ENCODE measurements at places on chromosomes 7 and 10.

DNA sequence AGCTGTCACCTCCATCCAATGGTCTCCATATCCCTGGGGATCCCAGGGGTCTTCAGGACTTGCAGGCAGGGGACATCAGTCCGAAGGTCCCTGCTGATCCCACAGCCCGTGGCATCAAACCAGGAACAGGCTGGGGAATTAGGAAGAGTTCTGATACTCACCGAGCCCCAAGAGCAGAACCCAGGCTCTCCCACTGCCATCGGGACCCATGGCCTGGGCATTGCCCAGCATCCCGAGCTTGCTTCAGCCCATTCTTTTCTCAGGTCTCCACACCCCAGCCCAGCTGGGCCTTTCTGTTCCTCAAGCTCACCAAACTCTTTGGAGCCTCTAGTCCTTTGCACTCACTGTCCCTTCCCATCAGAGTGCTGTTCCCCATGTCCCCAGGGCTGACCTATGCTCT lies 280.9 kb downstream of the GRID1 start:
- no peak for DNase-seq

GRCh38 chr10:116676118-116676517 lies 55.4 kb downstream of the PNLIPRP2 start:
- no peak for DNase-seq

DNA sequence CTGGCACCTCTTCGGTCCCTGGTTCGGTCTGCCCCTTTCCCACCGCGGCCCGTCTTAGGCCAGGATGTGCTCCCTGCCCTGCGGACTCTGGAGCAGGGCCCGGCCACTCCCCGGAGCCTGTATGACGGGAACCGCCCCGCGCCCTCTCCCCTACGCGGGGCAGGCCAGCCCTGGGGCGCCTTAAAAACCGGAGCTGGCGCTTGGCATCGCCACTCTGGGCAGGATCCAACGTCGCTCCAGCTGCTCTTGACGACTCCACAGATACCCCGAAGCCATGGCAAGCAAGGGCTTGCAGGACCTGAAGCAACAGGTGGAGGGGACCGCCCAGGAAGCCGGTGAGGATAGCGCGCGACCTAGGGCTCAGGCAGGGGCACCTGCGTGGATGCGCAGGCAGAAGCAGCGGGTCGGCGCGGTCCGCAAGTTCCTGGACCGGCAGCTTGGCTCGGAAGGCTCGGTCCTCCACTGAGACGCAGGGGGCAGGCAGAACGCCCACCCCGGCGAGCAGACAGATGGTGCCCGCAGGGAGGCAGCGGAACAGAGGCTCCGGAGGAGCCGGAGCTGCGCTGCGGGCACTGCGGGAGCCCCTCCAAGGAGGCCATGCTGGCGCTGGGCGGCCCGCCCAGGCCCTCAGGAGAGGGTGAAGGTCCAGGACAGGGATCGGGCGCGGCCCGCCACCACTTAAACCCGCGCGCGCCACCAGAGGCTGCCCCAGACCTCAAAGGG lies at the start of gene ADIRF:
Gene ADIRF, plus strand, starts transcription at position 212 of the 723 bp plus-strand sequence. Its CDS starts 63 bp downstream, at position 275.
- no peak for DNase-seq

DNA sequence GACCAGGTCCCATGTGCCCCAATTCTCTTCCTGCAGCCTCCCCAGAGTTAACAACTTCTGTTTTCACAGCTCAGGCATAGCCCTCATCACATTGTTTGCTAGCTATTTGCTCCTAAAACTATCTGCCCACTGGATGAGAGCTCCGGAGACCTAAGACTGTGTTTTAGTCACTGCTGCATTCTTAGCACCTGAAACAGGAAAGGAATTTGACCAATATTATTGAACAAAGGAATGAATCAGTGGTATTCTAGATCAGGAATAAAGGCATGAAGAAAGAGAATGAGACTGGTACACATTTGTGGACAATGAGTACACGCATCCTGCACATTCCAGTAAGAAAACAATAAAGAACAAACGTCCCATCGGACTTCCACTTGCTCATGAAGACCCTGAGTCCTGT lies 54.8 kb downstream of the PPP1R17 start:
- no peak for DNase-seq

DNA sequence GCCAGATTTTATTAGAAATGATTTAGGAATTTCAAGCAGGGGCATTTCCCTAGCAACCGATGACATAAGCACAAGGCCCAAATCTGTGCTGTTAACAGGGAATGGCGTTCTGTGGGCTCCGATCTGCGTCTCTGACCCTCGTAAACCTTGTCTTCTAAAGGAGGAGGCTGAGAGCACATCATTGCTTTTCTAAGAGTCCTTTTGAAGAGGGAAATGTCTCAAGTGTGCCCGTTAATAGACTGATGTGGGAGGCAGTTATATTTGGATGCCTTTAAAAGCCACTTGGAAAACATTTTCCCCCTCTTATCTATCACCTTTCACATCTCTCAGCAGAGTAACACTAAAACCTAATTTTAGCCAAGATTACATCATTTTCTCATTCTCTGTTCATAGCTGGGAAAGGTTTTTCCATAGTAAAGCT lies 424.1 kb upstream of the GALNT17 start:
- no peak for DNase-seq

DNA sequence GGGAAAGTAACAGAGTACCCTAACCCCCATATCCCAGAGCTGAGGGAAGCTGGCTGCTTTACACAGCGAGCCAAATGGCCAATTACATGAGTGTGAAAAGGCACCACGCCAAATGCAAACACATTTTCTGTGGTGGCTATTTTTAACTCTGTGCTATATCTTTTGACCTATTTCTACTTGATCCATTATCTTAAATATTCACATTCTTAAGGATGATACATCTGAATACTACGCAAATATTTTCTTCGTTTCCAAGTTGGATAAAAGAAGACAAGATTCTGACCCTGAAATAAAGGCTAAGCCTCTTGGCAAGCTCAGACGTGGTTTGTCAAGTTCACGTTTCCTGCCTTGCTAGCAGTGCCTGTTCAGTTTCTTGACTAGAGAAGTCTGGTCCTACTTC lies 146.7 kb upstream of the TMEM196 start:
- DNase-seq: no peak

DNA sequence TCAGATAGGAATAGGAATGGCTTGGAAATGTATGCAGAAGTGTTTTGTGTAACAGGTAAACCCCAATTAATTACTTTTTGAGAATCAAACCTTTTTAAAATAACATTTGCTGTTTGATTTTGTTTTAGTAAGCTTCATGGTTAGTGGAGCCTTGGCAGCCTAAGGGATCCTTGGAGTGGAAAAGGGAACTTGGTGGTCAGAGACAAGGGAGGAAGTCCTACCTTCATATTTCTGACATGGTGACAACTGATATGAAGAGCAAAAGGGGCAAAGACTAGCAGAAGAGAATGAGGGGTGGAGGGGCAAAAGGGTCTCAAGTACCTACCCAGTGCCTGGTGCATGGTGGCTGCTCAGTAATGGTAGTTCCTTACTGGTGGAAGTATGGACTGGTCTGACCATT lies 32.3 kb downstream of the AHCYL2 start:
- DNase-seq: no peak

- no peak for DNase-seq
These were observed 49.3 kb downstream of the FBXL13 start for GRCh38 chr7:103025341-103025740.

DNA sequence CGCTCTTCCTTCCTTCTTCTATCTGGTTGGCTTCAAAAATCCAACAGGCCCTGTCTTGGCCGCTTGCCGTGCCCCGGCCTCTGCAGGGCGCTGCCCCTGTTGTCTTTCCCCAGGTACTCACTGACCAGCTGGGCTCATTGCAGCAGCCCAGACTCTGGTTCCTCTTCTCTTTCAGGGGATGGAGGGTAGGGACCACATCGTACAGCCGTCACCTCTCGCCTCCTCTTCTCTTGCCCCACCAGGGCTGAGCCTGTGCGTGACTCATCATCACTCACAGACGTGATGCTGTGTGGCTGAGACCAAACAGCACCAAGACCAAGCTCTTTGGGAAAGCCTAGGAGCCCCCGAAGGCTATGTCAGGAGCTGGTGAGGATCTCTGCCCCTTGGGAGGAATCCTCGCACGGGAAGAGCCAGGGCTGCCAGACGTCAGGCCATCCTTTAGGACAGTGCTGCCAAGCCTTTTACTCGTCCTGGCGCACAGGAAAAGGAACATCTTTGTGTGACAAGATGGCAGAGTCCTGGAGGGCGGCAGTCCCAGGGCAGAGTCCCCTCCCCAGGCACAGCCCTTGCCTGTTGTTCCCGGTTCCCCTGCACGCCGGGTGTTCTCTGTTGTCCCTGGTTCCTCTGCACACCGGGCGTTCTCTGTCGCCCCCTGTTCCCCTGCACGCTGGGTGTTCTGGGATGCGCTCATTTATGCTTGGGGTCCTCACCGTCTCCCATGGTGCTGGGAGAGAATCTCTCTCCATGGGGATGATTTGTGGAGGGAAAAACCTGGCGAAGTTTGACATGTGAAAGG lies 188.5 kb upstream of the SHH start:
- DNase-seq: no peak

DNA sequence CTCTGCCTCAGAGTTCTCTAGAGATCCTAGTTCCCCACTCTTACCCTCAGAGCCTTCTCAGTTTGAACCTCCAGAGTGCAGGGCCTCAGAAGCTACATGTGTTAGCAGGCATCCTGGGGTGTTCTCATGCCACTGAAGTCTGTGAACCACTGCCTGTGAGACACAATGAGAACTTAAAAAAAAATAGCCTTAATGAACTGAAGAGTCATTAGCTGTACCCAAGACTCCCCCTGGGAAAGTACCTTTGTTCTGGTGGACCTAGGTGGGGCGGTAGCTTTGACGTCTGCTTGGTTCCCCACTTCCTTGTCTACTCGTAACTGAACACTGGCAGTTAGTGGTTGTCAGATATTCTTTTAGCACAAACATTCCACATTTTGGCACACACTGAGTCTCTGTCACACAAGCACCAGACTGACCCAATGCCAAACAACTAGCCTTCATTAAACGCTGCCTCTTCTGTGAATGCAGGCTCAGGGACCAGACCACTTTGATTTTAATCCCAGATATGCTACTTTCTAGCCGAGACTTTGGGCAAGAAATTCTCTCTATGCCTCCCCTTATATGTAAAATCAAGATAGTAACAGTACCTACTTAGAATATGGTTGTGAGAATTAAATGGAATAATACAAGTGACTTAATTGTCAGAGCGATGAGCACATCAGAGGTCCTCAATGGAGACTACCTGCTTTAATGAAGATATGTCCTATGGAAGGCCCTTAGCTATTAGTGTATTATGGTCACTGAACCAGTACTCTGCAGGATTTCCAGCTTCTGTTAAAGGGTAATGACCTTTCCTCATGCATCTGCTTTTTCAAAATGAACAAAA lies 75.3 kb upstream of the CC2D2B start:
- DNase-seq: no peak

DNA sequence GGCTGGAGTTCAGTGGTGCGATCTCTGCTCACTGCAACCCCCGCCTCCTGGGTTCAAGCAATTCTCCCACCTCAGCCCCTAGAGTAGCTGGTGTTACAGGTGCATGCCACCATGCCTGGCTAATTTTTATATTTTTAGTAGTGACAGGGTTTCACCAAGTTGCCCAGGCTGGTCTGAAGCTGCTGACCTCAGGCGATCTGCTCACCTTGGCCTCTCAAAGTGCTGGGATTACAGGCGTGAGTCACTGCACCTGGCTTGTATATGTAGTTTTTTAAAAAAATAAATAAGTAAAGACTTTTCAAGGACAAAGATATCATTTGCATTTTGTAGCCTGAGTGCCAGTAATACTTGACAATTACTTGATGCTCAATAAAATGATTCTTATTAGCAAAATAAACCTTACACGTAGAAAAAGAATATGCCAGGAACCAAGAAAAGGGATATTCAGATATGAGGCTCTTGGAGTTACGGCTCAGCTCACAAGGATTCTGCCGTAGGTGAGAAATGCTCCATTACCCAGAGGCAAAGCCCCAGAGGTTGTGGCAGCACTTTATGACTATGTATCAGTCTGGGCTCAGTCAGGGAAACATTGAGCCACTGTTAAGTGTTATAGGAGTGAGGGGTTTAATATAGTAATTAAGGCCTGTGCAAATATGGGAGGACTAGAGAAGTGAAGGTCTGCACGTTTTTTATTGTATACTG lies 98.5 kb downstream of the TPST1 start:
- no peak for DNase-seq

DNA sequence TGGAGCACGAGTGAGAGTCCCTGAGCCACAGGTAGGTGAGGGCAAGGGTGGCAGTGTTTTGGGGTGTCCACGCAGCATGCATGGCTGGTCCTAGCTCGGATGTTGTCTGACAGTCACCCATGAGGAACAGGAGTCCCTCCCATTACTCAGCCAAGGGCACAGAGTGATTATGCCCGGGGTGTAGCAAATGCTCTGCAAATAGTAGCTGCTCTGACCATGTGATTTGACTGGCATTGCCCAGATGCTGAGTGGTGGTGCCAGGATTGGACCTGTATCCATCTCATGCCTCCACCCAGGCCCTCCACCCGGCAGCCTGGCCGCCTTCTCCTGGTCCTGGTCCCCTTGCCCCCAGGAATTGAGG lies 150.8 kb downstream of the GRK5 start:
- DNase-seq: no peak

DNA sequence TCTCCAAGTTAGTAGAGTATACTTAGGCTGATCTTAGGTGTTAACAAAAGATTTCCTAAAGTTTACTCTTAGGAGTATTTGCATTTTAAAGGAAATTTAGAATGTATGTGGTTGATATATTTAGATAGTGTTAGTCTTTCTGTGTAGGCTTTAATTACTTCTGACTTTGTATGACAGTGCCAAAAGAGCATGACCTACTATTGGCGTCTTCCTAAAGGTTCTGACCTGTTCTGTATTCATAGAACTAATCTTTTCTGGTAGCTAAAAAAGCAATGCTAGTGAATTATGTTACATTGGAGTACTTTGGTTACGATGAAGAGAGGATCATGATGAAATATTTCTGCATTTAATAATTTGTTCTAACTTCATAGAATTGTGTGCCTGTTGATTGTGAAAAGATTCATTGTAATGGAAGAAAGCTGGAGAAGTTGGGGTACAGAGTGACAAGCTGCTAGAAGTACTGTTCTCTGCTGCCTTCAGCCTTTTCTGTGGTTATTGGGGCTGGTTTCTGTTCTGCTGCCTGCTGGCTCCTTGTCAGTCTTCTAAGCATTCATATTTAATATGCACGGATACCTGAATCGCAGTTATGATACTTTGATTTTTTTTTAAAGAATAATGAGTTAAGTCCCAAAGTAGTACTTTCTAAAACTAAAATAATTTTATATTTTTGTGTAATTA lies 13.2 kb downstream of the WAC start:
- no peak for DNase-seq

GRCh38 chr10:92125144-92125543 lies 165.7 kb downstream of the CPEB3 start:
- DNase-seq: no peak

GRCh38 chr7:144941127-144941526 lies 105.3 kb upstream of the TPK1 start:
- no peak for DNase-seq

DNA sequence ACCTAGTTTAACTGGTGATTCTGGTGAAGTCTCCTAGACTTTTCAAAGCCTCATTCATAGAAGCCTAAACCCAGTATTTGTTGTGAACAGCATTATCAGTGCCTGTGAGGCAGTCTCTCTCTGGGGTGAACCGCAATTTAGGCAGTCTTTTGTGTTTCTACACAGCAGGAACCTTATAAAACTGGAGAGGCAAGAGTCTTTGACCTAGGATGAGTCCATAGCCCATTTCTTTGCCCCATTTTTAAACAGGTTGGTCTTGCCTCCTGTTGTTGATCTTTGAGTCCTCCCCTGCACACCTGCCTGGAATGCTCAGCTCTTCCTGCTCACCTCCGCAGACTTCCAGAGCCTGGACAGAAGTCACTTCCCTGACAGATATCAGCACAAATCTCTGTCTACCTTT lies 51.2 kb upstream of the NRP1 start:
- DNase-seq: no peak

Measured in neuronal stem cell (in vitro differentiated cells).